ENCODE measurements at places on chromosomes 6 and 20. TPM values are rescaled to one million over a fixed set of nuclear protein-coding genes. Genes with fewer than 3 reads are reported as not detected.

MICA gene
- 2.3 TPM for total RNA-seq

TMEM30A gene
- total RNA-seq = 206 TPM

KCNQ2 gene
- total RNA-seq = 188 TPM

NRN1 gene
- total RNA-seq = 83.3 TPM

TRPC4AP gene
- 76.1 TPM for total RNA-seq

OOEP gene
- total RNA-seq = not detected

GSTA5 gene
- total RNA-seq = not detected

VIP gene
- total RNA-seq = 3.0 TPM

CST2 gene
- not detected for total RNA-seq

RNF144B gene
- 6.0 TPM for total RNA-seq
